ENCODE measurements at places on chromosomes 13 and 19. TPM values are rescaled to one million over a fixed set of nuclear protein-coding genes. Genes with fewer than 3 reads are reported as not detected.

DNA sequence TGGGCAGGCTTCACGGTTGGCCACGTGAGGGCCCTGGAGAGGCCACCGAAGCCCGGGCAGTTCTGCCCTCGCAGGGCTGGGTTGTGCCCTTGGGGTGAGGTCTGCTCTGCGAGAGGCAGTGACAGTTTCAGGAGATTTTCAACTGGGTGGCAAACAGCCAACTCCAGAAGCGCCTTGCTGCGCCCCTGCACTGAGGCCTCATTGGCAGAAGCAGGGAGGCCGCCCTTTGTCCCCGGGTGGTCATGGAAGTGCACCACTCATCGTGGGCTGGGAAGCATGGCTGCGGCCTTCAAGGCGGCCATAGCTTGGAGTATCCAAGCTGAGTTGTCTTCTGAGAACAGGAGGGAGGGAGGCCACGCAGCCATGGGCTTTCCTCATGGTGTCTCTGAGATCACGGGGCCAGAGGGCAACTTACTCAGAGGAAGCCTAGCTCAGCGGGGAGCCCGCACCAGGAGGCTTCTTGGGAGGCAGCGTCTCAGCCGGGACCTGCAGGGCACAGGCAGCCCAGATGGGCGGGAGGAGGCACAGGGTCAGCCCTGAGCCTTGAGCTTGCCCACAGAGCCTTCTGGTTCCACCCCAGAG is 14.8 kb downstream of the PLEKHJ1 start:
- no peak for DNase-seq

GRCh38 chr13:39776439-39776838 is 121.0 kb downstream of the COG6 start:
- no peak for DNase-seq

GRCh38 chr19:10333758-10334587 is 644 bp upstream of the RAVER1 start:
- DNase-seq = no peak

DNA sequence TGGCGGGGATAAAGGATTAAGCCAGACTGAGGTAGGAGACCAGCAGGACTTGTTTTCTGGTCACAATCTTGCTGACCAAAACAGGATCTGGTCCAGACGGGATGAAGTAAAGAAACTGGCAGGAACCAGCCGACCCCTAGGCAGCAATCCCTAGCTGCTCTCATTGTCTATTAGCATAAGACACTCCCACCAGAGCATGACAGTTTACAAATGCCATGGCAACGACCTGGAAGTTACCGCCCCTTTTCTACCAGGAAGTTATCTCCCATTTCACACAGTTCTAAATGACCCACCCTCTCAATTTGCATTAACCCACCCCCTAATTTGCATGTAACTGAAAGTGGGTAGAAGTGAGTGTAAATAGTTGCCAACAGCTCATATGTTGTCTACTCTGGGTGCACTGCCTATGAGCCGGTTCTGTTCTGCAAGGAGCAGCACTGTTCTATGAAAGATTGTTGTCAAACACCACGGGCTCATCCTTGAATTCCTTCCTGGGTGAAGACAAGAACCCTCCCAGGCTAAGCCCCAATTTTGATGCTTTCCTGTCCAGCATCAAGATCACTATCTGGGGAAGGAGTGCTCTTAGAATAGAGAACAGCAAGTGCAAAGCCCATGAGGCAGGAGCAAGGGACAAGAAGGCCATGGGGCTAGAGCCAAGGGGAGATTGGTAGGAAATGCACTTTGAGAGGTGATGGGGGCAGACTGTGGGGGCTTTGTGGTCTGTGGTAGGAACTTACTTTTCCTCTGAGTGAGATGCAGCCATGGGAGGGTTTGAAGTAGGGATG is 13.9 kb upstream of the FBXO27 start:
- no peak for DNase-seq

- DNase-seq = no peak
Measured at GRCh38 chr13:67833564-67833963, 603.4 kb upstream of the PCDH9 start.

GRCh38 chr13:52936806-52937205 is 88.4 kb upstream of the PCDH8 start:
- DNase-seq = no peak

DNA sequence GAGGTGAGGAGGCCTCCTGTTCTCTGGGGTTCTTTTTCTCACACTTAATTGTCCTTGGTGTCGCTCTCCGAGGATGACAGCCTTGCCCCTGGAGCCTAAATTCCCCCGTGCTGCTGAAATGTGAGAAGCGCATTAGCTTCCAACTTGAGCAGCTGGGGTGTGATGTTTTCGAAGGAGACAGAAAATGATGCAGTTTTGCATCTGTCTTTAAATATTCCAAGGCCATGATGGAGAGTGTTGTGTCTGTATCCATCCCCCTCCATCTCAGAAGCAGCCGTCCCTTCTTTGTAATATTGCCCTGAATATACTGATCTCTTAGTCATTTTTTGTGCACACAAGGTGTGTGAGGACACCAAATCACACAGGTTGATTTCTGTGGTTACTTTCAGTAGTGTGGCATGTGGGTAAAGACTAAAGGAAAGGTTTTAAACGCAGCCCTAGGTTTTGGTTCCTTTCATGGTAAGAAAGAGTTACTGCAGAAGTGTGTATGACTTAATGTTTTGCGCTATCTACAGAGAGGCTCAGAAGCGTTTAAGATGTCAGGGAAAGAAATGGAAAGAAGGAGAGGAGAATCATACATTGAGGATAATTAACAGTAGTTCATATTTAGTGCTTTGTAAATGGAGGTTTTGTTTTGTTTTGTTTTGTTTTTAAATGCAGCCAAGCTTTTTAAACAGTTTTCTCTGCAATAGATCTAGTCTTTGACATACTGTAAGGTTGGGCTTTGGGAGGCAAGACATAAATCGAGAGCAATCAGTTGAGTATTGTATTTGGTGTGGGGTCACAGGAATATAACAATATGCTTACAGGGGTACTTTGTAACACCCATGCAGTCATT is 1.6 kb downstream of the NBEA start:
- DNase-seq = no peak

DNA sequence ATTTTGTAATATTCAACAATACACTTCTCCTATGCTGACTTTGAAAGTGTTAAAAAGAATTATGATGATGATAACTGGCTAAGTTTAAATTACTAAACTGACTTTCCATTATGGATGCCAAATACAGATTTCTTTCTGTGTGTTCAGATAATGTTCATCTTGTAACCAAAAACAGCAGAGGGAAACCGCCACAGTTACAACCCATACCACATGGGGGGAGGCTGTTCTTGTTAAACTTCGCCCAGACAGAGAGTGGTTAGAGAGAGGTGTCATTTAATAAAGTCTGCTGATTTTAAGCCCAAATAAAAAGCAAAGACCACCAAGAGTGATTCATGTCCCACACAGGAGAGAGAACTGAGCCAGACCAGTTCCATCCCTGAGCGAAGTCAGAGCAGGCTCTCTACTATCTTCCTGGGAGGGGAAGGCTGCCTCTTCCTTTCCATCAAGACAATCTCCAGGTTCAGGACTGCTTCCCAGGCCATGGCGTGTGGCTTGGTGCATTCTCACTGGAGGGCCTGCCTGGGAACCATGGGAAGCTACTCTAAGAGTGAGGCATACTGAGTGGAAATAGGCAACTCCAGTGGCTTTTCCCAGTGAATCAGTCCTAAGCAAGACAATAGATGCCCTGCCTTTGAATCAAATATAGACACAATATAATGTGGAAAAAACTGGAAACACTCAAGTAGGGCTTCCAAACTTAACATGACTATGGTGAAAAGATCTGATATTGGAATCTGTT is 18.2 kb downstream of the EFNB2 start:
- DNase-seq = no peak

- no peak for DNase-seq
Measured at GRCh38 chr13:49664606-49665005, 26.7 kb downstream of the EBPL start.

- DNase-seq = no peak
Measured at GRCh38 chr13:21050288-21051197, 10.8 kb downstream of the LATS2 start.

- no peak for DNase-seq
Measured at GRCh38 chr13:97471711-97472110, 37.7 kb downstream of the RAP2A start.

- no peak for DNase-seq
Measured at GRCh38 chr13:98613591-98613990, 36.7 kb upstream of the STK24 start.

- DNase-seq = no peak
Measured at GRCh38 chr13:110217085-110217484, 89.9 kb downstream of the COL4A1 start.

GRCh38 chr13:61286148-61286745 is 129.4 kb downstream of the PCDH20 start:
- DNase-seq = peak; percentile 52

DNA sequence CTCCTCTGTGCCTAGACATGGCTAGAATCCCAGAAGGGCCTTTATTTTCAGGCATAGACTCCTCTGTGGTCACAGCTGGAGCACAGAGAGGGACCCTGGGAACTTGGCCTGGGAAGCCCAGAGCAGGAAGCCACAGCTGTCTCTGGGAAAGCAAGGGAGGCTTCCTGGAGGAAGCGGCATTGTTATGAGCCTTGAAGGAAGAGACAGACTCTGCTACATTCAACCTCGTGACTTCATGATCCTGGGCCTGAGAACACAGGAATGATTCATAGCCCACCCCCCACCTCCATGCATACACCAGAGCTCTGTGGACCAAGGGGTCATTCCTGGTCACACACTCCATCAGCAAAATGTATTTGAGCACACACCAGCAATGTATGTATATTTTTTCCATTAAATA is 8.6 kb downstream of the RDH8 start:
- no peak for DNase-seq

DNA sequence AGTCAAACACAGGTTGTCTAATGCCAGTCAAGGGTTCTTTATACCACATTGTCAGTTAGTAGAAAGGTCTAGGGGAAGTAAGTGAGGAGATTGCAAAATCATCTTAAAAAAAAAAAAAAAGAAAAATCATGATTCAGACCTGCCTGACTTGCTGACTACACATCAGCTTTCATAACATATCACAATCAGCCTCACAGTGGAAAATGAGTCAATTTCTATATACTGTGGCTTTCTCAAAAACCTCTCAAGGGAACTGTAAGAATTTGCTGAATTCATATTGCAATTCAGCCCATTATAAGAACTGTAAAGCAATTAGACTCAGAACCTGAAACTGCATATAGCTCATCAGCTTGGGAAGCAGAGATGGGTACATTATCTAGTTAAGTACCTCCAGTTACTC is 75.3 kb upstream of the GPC6 start:
- DNase-seq = no peak

DNA sequence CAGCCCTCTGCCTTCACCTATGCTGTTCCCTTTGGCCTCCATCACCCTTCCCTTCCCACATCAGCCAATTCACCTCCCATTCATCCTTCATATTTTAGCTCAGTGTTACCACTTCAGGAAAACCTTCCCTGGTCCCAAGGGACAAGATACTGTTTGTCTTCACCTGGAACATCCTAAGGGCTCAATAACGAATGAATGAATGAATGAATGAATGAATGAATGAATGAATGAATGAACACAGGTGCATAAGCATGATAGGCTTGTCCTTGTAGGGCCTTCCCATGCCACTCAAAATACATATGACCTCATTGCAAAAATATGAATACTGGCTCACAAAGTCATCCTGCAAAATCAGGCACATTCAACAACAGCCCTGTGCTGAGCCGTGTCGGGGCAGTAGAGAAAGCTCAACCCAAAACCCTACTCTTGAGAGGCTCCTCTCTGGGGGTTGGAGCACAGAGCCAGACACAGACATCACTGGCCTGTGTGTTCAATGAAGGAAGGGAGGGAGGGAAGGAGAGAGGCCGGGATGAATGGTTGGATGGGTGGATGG is 33.7 kb upstream of the TPM4 start:
- DNase-seq = no peak

GRCh38 chr19:50932018-50932689 is 20.7 kb downstream of the KLK5 start:
- DNase-seq = no peak

DNA sequence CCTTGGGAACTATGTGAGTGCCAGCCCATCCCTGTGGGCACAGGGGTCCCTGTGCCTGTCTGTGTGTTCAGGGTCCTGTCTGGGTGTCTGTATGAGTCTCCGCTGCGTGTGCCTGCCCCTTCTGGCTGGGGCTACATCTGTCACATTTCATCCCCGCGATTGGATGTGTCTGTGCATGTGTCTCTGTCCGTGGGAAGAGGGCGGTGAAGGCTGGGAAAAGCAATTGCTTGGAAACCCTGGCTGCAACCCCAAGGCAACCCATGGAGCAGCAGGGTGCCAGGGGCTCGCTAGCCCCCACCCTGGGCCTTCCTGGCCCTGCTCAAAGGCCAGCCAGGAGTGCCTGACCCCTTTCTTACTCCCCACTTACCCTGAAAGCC is 1.4 kb downstream of the MAG start:
- DNase-seq = no peak

DNA sequence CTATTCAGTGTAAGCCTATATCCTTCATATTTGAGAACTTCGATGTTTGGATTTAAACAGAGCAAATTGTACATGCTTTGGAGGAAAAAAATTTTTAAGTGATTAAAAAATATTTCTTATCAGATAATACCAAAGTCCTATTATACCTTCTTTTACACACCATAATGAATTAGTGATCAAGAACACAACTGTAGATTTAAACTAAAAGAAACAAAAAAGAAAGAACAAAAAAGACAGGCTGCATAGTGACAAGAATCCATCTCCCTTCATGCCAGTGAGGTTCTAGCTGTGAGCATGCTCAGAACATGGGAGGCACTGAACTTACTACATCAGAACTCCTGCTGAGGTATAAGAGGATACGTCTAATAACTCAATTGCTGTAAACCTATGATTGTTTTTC is at the start of gene RXFP2:
Gene RXFP2 (plus strand): TSS at position 301 of the 400 bp plus-strand sequence. CDS start 87 bp downstream, at position 388.
- DNase-seq = no peak

- no peak for DNase-seq
Measured at GRCh38 chr13:102128216-102128810, 273.5 kb downstream of the FGF14 start.

ZNF628 gene
- total RNA-seq = 13.7 TPM

ZNF763 gene
- total RNA-seq = 10.3 TPM

DACH1 gene
- 110 TPM for total RNA-seq

CCDC124 gene
- 87.9 TPM for total RNA-seq

PLK5 gene
- 0.69 TPM for total RNA-seq

MYH14 gene
- 0.59 TPM for total RNA-seq

N4BP2L1 gene
- total RNA-seq = 1.9 TPM

ZSCAN4 gene
- total RNA-seq = 0.69 TPM

NKPD1 gene
- 1.2 TPM for total RNA-seq

SKA3 gene
- total RNA-seq = 4.6 TPM

VSTM1 gene
- not detected for total RNA-seq

ZNF675 gene
- total RNA-seq = 36.5 TPM

SMIM44 gene
- not detected for total RNA-seq

Data from glutamatergic neuron (in vitro differentiated cells).